ENCODE measurements at places on chromosomes 13 and 19.

GRCh38 chr19:7681340-7682174, 924 bp downstream of the TRAPPC5 start:
- DNase-seq = peak; percentile 84

DNA sequence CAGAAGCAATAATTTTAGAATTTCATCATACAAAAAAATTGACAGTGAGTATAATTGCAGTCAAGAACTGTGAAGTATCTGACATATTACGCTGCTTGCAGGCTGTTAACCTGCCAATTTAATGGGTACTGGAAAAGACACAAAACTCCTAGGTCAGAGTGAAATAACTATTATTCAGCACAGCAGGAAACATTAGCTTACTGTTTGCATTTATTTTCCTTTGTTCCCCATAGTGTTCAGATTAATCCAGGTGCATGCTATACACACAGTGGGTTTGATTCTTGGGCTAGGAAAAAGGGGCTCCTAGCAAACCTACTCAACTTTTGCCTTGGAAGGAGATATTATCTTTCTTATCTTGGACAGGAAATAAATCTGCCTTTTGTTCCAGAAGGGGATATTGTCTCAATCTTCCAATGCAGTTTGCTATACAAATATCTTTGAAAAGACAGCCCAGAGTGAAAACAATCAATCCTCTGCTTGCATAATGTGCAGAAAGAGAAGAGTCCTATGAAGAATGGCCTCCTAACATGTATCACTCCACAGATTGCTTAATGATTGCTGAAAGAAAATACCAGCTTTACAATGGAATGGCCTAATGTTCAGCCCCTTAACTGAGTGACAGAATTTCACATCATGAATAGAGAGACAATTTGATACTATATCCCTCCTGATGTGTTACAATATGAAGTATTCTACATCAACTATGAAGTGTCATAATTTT, 443.4 kb downstream of the TBC1D4 start:
- DNase-seq = no peak

- no peak for DNase-seq
These were observed 2.8 kb upstream of the NUMBL start for GRCh38 chr19:40693150-40693788.

GRCh38 chr19:14540741-14541525, 11.5 kb downstream of the TECR start:
- DNase-seq = no peak

DNA sequence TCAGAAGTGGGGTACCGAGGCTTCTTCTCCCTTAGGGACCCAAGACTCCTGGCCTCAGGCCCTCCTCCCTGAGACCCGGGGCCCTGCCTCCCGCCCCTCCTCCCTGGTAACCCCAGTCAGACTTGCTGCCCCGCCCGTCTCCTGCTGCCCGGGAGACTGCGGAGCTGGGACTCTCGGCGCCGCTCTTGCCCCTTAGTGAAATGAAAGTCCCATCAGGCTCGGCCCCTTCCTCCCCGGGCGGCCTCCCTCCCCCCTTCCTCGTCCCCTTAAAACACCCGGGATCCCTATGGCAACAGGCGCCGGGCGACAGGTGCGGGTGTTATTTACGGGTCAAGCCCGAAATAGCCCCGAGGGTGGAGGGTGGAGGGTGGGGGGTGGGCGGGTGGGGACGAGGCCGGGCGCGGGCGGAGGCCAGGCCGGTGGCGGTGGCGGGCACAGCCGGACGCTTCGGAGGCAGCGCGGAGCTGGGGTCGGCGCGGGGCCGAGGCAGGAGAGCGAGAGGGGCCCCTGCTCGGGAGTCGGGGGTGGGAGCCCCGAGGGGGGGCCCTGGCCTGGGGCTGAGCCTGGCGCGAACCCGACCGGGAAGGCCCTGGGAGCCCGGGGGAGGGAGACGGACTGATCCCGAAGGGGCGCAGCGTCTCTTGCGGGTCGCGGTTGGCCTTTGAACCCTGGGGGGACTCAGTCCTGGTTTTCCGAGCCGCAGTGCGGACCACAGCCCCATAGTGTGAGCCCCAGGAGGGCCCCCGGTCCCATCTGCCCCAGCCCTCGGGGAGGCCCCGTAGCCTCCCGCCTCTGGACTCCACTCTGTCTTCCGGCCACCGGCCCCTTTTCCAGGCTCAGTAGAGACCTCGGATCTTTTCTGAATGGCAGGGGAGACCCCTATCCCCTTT, at the start of gene CACNG6:
Gene CACNG6, plus strand, starts transcription at position 414 of the 890 bp plus-strand sequence. CDS start 1,241 bp downstream, outside the sequence.
- DNase-seq = no peak

DNA sequence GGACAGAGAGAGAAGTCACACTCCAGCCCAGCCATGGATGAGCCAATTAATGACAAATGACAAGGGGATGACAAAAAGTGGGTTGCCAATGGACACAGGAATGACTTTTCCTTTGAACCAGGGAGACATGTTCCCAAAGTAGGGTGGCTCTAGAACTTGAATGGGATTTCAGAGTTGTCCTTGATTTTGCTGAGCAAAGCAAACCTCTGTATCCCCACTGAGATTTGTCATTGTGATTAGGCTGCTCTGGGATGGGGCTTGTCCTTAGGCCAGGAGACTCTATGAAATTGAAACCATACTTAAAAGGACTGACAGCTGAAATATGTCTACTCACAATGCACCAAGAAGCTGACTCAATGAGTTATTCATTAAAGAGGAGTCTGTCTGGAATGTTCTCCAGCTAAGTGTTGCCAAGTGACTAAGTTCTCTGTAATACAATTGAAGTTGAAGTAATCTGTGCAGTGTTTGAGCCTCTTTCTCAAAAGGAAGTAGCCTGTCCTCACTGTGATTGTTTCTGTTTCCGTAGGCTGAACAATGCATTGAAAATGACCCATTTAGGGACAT, 69.0 kb upstream of the PCDH9 start:
- DNase-seq = no peak

GRCh38 chr13:35784286-35784951, 307.9 kb upstream of the MAB21L1 start:
- no peak for DNase-seq

- no peak for DNase-seq
These were observed 101.0 kb downstream of the ZIC5 start for GRCh38 chr13:99870541-99870940.

Measured in stimulated activated CD4-positive, alpha-beta T cell treated with anti-CD3 and anti-CD28 coated beads, Interleukin-2, amount 100 ng/mL, for 24 hours (primary cell).